Adrenal gland (tissue), 19 donors: ENCODE measurements at places on chromosomes 5 and 9. TPM values are rescaled to one million over a fixed set of nuclear protein-coding genes. Genes with fewer than 3 reads are reported as not detected.

TNC gene
- polyA plus RNA-seq: 2.7 TPM

TTC23L gene
- polyA plus RNA-seq: 4.8 TPM

GLDC gene
- polyA plus RNA-seq: 0.16 TPM

MZB1 gene
- polyA plus RNA-seq: 0.57 TPM

ALDH7A1 gene
- 110 TPM for polyA plus RNA-seq

IL3 gene
- polyA plus RNA-seq: not detected

SPINK1 gene
- 4.3 TPM for polyA plus RNA-seq
